AG10803 (cell line): ENCODE measurements at places on chromosomes 5 and 9.

- DNase-seq: no peak
These were observed 648.2 kb downstream of the MAT2B start for GRCh38 chr5:164153469-164154172.

DNA sequence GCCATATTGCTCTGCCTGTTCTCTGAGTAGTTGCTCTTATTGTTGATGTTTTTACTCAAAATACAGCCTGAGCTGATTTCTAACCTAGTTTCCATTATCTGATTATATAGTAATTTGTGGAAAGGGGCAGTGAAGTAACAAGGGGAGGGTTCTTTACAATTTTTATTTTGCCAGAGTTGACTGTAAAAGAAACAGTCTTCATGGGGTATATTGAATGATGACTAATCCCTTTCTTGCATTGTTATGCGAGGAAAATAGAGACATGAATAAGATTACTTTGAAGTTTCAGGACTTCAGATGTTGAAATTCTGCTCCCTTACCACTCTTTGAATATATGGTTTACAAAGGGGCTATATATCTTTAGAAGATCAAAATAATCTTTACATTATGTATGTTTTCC, 9.1 kb upstream of the LRRC70 start:
- no peak for DNase-seq

GRCh38 chr5:55600497-55601203, 65.9 kb upstream of the PLPP1 start:
- peak; percentile 79 for DNase-seq

- no peak for DNase-seq
These were observed 60.3 kb downstream of the CXXC5 start for GRCh38 chr5:139708434-139708861.

DNA sequence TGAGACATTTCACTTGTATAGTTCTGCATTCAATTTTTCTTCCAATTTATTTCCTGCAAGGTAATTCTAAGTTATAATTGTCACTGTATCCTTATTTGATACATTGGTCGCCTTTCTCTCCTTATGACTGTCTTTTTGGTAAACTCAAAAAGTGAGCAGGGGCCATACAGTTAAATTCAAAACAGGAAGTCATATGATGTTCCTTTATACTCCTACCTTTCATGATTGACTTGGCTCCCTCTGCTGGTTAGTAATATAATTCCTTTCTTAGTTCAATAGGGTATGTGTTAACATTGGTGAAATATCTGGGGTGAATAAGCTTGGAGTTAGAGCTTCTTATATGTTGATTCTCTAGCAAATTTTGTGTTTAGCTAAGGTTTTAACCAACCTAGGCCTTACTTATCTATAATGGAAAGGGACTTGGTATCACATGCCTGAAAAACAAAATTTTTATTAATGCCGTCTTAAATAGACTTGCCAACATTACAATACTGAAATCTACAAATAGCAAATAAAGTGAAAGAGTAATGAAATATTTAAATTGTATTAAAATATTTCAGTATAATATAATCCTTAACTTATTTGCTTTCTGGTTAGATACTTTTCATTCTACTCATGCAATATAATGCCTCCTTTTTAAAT, 6.0 kb upstream of the NIPBL start:
- peak; percentile 67 for DNase-seq

- peak; percentile 65 for DNase-seq
These were observed 76.7 kb downstream of the ARSB start for GRCh38 chr5:78908173-78909061.

DNA sequence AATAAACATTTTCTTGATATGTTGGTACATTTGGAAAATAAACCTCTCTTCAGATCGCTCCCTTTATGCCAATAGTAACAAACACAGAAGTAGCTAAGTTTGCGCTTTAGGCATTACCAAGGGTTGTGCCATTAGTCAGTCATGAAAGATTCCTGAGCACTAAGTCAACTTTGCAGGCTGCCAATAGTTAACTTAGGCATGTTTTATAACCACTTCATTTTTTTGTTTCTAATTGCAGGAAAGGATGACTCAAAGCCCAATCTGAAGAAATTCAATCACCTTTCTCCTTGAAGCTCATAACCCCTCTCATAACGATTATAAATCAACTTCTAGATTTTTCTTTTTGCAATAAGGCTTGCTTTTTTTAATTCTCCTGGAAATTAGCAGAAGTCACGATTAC, 517.0 kb downstream of the AGTPBP1 start:
- DNase-seq: peak; percentile 80
